Epithelial cell of esophagus (primary cell): ENCODE measurements at places on chromosomes 11 and 22.

DNA sequence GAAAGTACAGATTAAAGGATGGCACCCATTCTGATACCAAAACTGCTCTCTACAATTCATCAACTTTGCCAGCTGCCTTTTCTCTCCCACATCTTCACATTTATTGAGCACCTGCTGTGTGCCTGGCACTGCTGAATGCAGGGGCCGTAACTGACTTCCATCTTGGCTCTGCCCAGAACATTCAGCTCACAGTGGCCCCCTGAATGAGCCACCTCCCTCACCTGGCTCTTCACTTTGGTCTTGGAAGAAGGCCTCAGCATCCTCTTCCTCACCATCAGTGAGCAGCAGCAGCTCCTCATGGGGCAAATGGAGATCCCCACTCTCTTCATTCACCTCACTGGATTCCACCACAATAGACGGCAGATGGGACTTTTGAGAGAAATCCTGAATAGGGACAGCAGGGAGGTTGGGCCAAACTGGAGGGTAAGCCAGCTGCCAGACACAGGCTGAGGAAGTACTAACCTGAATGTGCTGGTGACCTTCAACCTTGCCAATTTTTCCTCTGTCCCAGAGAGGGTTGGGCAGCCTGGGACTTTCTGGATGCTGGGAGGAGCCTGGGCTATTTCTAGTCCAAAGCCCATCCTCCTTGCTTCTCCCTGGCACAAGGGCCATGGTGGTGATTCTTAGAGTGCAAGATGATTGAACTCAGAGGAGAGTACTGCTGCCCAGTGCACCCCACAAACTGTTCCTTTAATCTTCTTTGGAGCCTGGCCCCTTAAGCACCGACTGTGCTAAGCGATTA is 1.9 kb upstream of the UQCC3 start:
- no peak for DNase-seq

DNA sequence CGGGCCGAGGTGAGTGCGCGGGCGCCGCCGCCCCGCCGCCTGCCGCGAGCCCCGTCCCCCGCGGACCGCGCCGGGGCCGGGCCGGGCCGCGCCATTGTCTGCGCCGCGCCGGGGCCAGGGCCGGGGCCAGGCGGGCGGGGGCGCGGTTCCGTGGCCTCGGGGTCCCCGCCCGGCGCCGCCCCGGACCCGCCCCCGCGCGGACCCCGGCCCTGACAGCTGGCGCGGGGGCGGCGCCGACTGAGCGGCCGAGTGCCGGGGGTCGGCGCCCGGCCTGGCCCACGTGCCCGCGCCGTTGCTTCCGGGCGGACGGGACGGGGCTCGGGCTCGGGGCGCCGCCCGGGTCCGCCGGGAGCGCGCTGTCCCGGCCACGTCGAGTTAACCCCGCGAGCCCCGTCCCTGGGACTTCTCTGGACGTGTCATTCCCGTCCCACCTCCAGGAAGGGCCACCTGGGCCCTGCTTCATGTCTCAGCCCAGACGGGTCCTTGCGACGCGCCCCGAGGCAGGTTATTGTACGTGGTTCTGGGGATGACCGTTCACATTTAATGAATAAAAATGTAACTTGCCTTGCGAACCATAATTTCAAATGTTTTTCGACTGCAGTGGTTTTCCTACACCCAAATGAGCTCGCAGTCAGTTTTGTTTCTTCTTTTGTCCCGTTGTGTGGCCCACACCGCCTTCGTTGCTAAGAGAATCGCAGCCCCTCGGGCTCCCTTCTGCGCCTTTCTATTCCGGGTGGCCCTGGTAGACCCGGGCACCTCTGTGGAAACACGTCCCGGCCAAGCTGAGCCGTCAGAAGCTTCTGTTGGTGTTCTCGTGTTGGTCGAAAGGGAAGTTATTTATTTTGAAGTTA is 562 bp downstream of the ZBED4 start:
- peak; percentile 35 for DNase-seq

- DNase-seq, result no peak
These were observed 9.2 kb upstream of the NARS2 start for GRCh38 chr11:78583889-78584288.

DNA sequence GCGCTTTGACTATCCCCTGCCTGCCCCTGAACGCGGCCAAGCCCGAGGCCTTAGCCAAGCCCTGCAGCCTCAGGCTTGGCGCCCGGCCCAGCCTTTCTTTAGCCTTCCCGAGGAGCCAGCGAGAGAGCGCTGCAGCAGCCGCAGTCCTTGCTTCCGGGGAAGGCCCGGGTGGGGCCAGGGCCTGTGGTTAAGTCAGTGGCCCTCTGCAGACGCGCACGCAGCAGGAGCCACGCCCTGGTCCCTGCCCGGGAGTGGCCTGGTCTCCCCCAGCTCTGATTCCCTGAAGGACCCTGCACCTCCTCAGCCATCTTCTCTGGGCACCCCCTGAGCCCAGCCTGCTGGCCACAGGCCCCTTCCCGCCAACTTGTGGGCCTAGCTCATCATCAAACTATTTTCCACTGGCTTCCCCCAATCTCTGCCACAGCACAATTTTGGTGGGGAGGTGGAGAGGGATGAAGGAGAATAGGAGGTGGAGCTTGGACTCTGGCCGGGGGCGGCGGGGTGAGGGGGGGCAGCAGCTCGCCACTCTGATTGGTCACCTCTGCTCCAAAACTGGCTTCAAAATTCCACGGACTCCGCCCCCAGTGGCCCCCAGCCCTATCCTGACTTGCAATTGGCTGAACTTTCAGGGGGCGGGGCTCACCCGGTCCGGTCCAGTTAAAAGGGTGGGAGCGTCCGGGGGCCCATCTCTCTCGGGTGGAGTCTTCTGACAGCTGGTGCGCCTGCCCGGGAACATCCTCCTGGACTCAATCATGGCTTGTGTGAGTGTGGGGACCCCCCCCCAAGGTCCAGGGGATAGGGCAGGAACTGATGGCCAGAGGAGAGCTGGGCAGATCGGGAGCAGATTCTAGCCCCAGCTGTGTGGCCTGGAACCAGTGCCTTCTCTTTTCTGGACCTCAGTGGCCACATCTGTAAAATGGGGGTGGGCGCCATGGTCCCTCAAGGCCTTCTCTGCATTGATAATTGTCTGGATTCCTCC is at the start of gene LGALS1:
Gene LGALS1 (plus strand): TSS at position 686 of the 979 bp plus-strand sequence. CDS start 67 bp downstream, at position 753.
- DNase-seq, result peak; percentile 92

DNA sequence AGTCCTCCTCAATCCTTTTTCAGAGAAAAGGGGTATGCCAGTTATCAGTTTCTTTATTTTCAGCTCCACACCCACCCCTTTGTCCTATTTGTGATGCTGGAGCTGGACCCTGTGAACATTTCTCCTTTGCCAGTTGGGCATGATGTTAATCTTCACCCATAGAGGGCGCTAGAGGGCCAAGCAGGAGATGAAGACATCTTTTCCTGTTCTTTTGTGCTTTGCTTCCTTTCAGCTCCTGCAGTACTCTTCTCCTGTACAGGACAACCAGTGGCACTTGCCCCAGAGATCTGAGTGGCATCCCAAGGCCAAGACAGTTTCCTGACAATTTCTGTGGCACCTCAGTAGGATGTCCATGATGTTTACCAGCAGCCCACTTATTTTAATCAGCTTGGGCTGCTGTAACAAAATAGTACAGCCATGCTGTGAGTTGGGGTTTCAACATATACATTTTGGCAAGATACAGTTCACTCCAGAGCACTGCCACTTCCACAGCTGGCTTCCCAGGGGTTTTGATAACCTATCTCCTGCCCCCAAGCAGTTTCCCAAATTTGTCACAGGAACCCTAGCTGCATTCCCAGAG is 4.6 kb downstream of the SAA2 start:
- peak; percentile 84 for DNase-seq

- peak; percentile 82 for DNase-seq
These were observed 51.8 kb downstream of the C11orf71 start for GRCh38 chr11:114348200-114349191.

GRCh38 chr11:58900479-58901420 is 38.5 kb upstream of the GLYATL1 start:
- peak; percentile 85 for DNase-seq

DNA sequence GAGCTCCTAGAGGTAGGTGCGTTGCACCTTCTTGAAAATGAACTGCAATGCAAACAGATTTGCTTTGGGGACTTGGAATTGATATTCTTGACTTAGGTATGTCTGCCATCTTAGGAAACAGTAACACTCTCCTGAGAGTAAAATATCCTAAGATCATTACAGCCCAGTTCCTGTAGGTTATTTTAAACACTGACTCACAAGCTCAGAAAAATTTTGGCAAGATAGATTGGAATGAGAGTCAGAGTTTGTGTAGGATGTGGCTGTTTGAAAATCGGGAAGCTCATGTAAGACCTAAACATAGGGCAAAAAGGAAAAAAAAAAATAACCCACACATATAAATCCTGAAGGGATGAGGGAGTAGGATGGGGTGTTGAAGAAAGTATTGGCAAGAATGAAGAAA is 377.0 kb upstream of the LRRC4C start:
- peak; percentile 4 for DNase-seq

DNA sequence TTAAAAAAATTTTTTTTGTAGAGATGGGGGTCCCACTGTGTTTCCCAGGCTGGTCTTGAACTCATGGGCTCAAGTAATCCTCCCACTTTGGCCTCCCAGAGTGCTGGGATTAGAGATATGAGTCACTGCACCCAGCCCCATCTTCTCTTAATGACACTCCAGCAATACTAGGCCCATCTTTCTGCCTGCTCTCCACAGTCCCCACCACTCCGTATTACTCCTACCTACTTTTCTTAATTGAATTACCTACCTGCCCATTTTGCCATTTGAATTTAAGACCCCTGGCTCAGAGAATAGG is 2.0 kb upstream of the STIM1 start:
- DNase-seq, result no peak

DNA sequence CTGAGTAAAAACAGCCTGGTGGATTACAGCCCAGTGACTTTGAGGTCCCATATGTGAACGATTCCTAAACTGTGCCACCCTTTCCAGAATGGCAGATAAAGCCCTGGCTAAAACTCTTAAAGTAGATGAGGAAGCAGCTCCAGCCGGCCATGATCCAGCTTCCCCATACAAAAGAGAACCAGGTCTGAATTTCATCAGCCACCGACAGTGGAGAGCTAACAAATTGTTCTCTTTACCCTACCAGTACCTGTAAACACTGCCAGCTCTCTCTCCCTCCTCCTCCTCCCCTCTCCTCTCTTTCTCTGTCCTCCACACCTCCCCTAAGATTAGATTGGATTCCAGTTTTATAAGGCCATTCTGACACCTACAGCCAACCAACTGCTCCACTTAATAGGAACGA is 176.9 kb downstream of the DSCAML1 start:
- no peak for DNase-seq

DNA sequence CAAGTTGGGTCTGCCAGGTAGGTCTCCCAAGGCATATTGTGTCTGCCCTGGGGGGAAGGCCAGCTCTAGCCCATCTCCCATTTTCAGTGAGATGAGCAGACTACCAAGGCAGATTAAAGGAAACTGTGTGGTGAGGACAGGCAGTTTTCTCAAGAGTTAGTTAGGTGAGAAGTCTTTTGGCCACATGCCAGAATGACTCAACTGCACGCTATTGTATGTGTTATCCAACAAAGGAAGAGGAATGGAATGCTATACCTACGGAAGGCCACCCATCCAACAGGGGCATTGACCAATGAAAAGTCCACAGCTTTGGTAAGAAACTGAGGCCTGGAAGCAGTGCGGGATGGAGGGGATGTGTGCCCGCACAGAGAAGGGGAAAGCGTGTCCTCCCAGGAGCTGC is 941.7 kb downstream of the NTM start:
- peak; percentile 95 for DNase-seq

DNA sequence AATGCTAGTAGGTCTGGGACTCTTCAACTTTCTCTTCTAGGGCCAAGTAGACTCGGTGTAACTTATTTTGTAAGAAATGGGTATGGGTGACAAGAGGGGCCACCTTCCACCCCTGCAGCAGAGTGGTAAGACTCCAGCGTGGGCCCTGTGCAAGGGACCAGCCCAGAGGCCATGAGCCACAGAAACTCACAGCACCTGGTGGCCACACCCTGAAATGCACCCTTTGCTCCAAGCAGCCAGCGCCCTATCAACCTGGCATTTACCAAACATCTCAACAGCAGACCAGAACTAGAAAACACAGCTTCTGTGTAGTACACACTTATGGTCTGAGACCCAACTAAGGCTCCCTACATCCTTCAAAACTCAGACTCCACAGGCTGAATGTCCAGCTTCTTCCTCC is 5.7 kb downstream of the CDCA5 start:
- DNase-seq, result peak; percentile 67

DNA sequence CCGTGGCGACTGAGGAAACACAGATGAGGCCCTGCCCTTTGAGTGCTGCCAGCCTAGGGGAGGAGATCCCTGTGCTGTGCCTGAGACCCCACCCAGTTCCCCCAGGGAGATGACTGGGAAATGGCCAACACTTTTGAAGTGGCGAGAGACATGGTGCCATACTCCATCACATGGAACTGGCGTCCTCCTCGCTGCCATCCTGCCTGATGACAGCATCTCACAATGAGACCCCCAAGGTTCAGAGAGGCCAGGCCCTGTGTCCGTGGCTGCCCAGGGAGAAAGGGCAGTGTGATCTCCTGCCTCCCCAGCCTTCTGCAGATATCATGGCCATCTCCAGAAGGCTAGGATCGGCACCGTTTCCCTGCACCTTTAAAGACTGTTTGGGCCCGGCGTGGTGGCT is 31.1 kb downstream of the FAM83F start:
- no peak for DNase-seq

- DNase-seq, result peak; percentile 46
These were observed 25.0 kb upstream of the SUSD2 start for GRCh38 chr22:24156141-24156912.

DNA sequence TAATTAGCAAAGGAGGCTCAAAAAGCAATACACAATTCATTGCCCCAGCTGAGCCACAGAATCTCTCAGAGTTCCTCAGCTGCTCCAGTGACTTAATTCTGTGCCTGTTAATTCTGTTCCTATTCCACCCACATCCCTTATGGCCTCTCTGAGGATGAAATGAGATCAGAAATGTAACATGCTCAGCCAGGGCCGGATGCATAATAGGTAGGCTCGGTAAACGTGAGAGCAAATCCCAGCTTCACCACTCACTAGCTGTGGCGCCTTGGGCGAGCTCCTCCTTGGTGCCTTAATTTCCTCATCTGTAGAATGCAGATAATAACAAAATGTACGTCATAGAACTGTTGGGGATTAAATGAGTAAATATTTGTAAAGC is 42.8 kb upstream of the DKK3 start:
- DNase-seq, result no peak

GRCh38 chr11:120298461-120298860 is 26.6 kb upstream of the TLCD5 start:
- no peak for DNase-seq

GRCh38 chr11:9179141-9179540 is 86.0 kb downstream of the DENND5A start:
- DNase-seq, result no peak
